Right ventricle myocardium inferior (tissue), 1 donor: ENCODE measurements at places on chromosomes 4 and X.

DNA sequence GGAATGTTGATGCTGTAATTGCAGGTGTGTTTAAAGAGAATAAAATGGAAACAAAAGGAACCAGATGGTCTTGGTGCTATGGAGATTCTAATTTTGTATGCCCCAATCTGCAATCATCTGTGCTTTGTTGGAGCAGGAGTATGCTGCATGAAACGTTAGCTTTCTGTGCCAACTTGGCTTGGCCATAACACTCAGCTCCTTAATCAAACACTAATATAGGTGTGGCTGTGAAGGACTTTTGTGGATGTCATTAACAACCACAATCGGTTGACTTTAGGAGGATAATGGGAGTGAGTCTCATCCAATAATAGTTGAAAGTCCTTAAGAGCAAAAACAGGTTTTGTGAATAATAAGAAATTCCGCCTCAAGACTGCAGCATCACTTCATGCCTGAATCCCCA is 399.2 kb downstream of the NLGN4X start:
- DNase-seq: no peak

GRCh38 chrX:129646566-129647417 is 8.0 kb downstream of the APLN start:
- DNase-seq: no peak

- no peak for DNase-seq
Measured at GRCh38 chr4:77007358-77008230, 58.0 kb downstream of the SEPTIN11 start.

DNA sequence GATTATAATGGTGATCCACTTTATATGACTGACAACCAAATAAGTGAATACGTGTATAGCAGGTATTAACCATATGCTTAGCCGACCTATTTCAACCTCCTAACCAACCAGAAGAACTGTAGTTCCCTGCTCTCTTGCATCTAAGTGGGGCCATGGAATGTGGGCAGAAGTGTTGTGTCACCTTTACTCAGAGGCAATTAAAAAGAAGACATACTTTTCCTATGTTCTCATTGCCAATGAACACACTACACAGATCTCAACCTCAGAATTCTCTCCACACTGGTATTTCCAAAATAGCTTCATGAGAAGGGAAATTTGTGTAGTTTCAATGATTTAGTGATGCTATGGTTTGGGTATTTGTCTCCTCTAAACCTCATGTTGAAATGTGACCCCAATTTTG is 3.2 kb upstream of the NFKB1 start:
- DNase-seq: no peak

DNA sequence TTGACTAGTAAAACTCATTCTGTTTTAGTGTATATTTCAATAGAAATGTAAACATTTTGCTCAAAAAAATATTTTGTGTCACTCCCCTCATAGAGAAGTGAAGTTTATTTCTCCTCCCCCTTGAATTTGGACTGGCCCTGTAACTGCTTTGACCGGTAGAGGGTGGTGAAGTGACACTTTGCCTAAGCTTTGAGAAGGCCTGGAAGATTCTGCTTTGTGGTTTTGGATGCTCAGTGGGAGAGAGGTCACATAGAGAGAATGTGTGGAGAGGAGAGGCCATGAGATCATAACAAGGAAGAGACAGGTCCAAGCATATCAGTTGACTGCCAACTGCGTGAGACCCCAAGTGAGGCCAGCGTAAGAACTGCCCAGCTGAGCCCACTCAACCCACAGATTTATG is 19.1 kb upstream of the ARX start:
- DNase-seq: no peak

DNA sequence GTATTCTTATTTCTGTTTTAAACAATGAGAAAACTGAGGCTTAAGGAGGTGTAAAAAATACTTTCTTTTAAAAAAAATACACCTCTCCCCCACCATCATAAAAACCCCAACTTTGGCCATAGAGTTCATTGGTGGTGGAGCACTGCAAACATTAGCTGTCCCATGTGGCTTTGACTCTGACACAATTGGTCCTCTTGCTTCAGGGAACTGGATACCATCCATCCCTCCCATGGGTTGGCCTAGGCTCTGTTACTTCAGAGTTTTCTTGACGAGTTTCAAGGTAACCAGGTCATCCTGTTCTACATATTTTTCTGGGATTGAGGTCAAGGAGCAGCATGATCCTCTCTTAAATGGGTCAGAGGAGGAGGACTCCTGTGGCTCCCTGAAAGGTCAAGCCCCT is 50.5 kb downstream of the TMEM164 start:
- no peak for DNase-seq

DNA sequence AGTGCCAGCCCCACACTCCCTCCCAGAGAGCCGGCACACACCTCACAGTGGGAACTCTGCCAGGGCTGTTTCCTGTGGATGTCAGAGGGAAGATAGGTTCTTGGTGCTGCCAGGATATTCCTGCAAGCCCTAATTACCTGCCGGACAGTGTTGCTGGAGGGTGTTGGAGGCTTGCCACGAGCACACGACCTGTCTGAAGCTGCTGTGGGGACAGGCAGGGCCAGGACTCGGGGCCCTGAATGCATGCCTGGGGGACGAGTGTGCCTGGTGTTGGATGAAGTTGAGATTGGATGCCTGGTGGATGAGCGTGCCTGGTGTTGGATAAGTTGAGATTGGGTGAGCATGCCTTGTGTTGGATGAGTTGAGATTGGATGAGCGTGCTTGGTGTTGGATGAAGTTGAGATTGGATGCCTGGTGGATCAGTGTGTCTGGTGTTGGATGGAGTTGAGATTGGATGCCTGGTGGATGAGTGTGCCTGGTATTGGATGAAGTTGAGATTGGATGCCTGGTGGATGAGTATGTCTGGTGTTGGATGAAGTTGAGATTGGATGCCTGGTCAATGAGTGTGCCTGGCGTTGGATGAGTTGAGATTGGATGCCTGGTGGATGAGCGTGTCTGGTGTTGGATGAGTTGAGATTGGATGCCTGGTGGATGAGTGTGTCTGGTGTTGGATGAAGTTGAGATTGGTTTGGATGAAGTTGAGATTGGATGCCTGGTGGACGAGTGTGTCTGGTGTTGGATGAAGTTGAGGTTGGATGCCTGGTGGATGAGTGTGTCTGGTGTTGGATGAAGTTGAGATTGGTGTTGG is 23.2 kb upstream of the UVSSA start:
- peak; percentile 60 for DNase-seq

DNA sequence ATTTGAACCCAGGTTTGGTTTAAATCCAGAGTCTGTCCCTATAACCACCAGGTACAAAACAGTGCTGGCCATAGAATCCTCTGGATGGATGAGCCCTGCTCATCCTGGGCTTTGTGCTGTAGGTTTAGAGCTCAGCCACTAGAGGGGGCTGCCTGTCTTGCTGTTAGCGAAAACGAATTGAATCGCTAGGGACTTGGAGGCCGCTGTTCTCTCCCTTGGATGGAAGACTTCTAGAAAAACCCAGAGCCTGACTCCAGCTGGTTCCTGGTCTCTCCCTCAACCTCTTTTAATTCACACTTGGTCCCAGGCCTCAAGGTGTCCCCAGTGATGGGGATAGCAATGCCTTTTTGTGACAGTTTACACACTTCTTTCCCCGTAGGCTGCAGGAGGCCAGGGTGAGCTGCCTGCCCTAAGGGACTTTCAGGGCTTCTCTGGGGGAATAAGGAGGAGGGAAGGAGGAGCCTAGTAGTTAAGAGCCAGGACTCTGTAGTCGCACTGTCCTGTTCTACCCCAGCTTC is 8.7 kb downstream of the RIPPLY1 start:
- no peak for DNase-seq

DNA sequence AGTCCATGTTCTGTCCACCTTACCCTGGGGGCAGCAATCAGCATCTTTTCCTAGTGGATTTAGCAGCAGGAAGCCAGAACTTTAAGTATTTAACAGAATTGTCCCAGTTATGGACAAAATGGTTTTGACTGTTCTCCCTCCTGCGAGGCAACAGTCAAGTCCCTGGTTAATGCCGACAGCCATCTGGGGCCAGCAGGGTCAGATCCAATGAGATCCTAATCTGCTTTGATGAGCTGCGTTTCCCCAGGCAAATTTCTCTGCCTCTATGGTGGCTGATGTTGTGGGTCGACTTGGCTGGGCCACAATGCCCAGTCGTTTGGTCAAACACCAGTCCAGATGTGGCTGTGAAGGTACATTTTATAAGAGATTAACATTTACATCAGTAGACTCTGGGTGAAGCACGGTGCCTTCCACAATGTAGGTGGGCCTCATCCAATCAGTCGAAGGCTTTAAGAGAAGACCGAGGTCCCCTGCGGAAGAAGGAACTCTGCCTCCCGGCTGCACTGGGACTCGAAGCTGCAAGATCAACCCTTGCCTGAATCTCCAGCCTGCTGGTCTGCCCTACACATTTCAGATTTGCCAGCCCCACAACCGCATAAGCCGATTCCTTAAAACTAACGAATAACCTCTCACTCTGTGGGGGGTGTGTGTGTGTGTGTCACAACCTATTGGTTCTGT is 89.0 kb upstream of the C4orf50 start:
- DNase-seq: no peak

DNA sequence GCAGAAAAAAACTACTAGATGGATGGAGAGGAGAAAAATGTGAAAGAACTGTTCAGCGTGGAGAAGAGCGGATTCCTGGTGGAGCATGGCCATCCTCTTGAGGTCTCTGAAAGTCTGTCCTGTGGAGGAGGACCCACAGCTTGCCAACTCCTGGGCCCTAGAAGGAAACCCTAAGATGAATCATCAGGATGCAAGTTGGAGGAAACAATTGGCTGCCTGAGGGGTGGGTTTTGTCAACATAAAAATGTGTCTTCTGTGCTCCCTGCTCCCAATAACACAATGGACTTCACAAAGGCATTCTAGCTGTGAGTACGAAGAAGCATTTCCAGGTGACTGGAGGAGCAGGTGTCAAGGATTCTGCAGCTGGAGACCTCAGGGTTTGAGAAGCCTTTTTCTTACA is 37.2 kb downstream of the CNGA2 start:
- no peak for DNase-seq

- no peak for DNase-seq
Measured at GRCh38 chrX:66163849-66164411, at the start of gene HEPH. HEPH (plus strand) TSS chrX:66164247; CDS start chrX:66170571, 6,324 bp downstream.

DNA sequence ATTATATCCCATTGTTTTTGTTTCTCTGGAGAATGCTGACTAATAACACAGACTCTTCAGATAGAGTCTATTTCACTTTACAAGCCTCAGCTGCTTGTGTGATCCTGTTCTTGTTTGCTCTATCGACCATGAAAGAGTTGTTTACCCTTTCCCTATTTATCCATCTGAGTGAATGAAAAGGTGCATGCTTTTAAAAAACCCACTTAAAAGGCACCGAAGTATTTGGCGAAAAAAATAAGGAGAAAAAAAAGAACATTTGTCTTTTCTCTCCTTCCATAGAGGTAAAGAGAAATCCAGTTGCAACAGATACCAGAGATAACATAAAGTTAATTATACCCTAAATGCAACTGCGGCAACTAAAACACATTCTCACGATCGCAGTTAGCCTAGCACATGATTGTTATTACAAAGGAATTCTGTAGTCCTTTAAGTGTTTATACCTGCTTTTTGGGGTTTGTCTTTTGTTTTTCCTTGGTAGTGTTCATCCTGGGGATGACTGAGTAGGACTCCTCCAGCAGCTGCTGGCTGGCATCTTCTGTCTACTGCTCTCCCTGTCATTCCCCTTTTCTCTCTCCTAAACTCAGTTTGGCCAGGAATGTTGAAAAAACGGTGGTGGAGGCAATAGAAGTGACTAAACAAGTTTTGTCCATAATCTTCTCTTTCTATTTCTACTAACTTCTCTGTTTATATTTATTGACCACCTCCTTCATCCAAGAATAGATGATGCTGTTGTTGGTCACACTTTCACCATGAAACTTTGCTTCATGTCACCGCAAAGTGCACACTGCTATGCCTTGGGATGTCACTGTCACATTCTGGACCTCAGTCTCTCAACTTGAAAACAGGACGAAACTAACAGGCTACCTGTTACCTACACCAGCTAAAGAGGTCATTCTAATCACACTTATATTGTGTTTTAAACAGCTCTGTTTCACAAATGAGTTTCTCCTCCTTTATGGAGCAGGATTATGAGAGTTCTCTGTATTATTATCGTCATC is 41.9 kb upstream of the FRAS1 start:
- DNase-seq: no peak

DNA sequence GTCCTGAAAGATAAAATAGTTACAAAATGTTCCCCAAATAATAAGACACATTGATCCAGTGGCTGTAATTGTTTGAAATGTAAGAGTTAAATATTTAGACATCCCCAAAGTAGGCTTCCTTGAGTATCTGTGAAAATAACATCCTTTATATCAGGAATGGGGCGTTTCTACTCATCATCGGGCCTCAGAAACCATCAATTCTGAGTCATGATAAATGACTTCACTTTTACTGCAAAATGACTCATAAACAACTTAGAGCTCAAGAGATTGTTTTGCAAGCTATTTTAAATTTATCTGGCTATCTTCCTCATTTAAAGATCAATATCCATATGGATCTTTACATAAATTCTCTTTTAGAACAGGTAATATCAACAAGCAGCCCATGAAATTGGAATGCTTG is 369.4 kb upstream of the CNKSR2 start:
- no peak for DNase-seq

GRCh38 chr4:37542706-37543105 is 143.5 kb downstream of the RELL1 start:
- no peak for DNase-seq

DNA sequence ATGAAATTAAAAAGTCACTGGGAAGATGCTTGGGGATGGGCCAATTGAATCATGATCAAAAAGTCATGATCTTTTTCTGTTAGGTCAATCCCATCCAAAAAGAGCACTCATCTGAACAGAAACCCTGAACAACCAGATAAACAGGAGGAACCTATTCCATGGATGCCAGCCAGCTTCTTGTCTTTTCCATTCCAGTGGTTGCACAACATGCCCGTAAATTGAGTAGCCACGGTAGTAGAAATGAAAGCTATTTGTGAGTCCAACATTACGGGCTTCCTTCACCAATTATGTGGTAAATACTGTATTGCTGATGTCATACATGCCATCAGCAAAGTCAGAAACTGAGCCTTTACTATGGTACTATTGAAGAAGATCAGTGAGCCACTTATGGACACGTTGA is 982.4 kb upstream of the HS3ST1 start:
- DNase-seq: no peak

GRCh38 chrX:68731254-68731653 is 83.8 kb downstream of the STARD8 start:
- DNase-seq: no peak
